Activated CD8-positive, alpha-beta memory T cell treated with anti-CD3 and anti-CD28 coated beads for 24 hours (primary cell): ENCODE measurements at places on chromosomes 3 and 15.

DNA sequence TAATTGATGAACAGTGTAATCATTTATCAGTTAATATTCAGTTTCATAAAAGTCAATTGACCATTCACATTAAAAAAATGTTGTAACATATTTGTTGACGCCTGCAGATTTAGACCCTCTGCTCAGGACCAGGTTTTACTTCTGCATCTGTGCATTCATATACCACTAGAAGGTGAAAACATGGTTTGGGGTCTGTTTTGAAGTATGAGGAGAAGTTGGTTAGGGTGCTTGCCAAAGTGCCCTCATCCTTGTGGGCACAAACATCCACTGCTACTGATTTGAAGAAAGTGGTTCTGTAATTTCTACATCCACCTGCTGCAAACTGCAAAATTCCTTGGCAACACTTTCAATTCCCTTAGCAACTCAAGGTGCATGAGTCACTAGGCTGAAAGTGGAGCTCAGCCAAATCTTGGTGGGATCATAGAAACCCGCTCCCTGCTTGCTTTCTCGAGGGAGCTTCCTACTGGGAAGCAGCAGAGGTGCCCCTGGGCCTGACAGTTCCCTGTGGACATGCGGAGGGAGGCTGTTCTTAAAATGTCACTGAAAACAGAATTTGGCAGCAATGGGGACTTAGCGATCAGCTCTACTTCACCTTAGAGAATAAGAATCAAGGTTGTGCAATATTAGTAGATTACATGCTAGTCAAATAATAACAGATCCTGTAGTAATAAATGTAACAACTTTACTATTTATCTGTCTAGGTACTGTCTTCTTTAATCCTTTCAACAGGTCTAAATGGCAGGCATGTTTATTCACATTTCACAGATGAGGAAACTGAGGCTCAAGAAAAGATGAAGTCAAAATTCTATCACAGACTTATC, 301.0 kb upstream of the TBL1XR1 start:
- DNase-seq, result no peak

DNA sequence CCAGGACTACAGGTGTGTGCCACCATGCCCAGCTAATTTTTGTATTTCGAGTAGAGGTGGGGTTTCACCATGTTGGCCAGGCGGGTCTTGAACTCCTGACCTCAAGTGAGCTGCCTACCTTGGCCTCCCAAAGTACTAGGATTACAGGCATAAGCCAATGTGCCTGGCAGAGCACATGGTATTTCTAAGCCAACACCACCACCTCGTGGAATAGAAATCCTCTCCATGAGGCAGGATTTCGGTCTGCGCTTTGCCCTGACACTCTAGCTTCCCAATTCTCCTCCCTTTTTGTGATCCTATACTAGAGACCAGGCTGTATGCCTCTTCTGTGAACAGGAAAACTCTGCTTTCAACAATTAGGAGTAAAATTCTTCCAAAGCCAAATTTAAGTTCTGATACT, 372.2 kb downstream of the VGLL3 start:
- no peak for DNase-seq

DNA sequence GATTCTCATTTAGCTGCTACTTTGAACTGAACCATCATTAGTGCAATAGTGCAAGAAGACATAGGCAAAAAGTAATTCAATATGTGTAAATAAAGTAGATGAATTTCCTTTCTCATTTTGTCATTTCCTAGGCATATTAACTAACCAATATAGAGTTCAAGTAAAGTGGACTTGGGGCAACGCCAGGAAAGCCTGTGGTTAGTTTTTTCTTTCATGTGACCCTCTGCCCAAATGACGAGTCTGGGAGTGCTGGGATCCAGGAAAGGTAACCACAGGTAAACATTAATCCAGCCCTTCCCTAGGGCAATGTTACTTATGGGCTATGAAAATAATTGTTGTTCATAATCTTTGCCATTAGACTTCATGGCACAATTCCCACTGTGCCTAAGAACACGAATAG, 181.0 kb downstream of the VPS13C start:
- DNase-seq, result no peak

GRCh38 chr15:74443100-74443909, 9.5 kb upstream of the SEMA7A start:
- DNase-seq, result no peak

GRCh38 chr3:168747697-168748096, 652.0 kb upstream of the GOLIM4 start:
- no peak for DNase-seq

- no peak for DNase-seq
Observed at GRCh38 chr3:173140986-173141385, at the start of gene SPATA16. Gene SPATA16 (minus strand): TSS chr3:173141235. CDS start chr3:173117731, 23,504 bp downstream.

- DNase-seq, result no peak
Observed at GRCh38 chr15:49101536-49101935, 53.9 kb downstream of the COPS2 start.

GRCh38 chr15:57597431-57597830, 5.7 kb downstream of the MYZAP start:
- no peak for DNase-seq

- no peak for DNase-seq
Observed at GRCh38 chr15:92654662-92655061, 913 bp downstream of the FAM174B start.

DNA sequence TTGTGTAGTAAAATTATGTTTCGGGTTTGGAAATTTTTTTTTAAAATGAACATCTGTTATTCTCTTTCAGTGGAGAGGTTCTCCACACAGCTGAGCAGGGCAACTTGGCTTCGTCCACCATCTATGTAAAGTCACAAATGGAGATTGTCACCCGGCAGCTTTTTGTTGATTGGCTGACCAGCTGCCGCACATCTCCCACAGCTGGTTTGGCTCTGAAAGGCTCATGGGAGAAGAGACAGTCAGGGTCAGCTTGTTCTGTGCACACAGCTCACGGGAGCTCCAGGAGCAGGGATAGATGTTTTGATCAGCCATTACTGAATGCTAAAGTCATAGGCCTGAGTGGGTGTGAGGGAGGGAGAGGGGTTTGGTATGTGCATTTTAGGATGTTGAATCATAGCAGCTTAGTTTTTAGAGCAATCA, 12.9 kb upstream of the CCDC80 start:
- no peak for DNase-seq

GRCh38 chr15:56794553-56795329, 61.4 kb upstream of the ZNF280D start:
- DNase-seq, result no peak

- no peak for DNase-seq
Observed at GRCh38 chr3:194293546-194294198, 57.5 kb downstream of the CPN2 start.

GRCh38 chr3:108486941-108487340, 23.5 kb downstream of the MYH15 start:
- no peak for DNase-seq

GRCh38 chr3:121414924-121415323, 130.9 kb downstream of the POLQ start:
- no peak for DNase-seq

DNA sequence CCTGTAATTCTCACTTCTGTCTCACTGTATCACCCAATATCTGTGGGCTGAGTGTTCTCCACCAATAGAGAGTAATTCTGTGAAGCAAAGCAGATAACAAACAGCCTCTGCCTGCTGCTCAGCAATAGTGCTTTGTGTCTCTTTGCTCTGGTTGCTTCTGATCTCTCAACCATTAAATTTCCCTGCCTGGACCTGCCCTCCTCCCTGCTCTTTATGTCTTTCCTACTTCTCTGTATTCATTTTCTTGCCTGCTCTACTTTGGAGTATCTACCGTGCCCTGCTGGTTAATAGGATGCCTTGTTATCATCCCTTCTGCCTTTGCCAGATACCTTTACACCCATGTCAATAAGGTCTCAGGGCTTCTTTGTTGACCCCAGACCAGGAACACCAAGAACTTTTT, 102.9 kb upstream of the CGNL1 start:
- DNase-seq, result no peak

GRCh38 chr3:179898024-179898423, 138.7 kb downstream of the PEX5L start:
- DNase-seq, result no peak

GRCh38 chr3:179151474-179151873, 3.3 kb downstream of the PIK3CA start:
- DNase-seq, result no peak

GRCh38 chr3:147267434-147267833, 138.9 kb downstream of the ZIC4 start:
- DNase-seq, result no peak

- DNase-seq, result no peak
Observed at GRCh38 chr3:187759601-187760000, 14.3 kb upstream of the BCL6 start.

GRCh38 chr15:75008629-75009326, 13.4 kb downstream of the SCAMP5 start:
- DNase-seq, result no peak

GRCh38 chr3:82236257-82236656, 474.8 kb upstream of the GBE1 start:
- no peak for DNase-seq

- no peak for DNase-seq
Observed at GRCh38 chr3:66107855-66108254, 69.1 kb upstream of the MAGI1 start.

DNA sequence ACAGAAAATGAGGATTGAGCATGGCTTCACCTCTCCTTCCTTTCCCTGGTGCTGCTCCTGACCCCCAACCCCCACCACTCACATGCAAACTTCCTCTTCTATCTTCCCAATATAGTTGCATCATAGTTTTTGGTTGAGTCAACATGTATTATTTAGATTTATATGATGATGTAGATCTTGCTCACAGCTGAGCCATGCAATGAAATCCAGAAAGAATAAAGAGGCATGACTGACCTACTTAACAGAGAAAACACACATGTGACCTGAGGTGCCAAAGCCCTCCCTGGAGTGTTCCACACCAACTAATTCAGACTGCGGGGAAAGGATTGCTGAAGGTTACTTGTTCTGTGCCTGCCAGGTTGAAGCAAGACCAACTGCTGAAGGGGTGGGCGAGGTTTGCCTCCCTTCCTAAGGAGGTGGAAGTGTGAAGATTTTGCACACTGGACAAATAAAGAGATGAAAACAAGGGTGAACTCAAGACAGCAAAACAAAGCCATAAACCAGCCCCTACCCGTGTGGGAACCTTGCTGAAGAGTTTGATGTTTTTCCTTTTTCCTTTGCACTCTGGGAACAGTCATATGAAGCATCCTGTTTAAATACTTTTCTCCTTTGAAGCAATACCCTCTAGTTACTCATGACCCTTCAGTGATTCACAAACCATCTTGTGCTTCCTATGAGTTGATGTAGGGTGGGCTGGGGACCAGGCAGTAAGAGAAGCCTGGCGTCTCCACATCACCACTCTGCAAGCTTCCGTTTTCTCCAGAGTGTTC, 155.2 kb upstream of the UBE2E1 start:
- no peak for DNase-seq

- DNase-seq, result peak; percentile 84
Observed at GRCh38 chr3:184361932-184362667, 590 bp downstream of the POLR2H start.

- no peak for DNase-seq
Observed at GRCh38 chr15:49621401-49621811, 558 bp downstream of the DTWD1 start.

DNA sequence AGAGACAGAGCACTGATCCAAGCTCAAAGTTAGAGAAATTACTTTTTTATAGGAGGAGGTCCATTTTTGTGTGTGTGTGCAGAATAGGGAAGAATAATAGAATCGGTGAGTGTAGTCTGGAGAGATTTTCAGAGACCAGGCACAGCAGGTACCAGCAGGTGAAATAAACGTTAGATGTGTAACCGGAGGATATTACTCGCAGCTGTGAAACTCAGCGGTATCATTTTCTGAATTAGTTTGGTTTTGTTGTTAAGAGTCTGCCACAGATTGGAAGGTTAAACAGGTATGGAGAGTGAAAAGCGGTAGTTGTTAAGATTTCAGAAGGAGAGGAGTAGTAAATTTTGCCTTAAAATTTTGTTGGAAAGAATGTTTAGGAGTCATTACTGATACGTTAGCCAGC, 69.9 kb downstream of the RGMA start:
- DNase-seq, result no peak

DNA sequence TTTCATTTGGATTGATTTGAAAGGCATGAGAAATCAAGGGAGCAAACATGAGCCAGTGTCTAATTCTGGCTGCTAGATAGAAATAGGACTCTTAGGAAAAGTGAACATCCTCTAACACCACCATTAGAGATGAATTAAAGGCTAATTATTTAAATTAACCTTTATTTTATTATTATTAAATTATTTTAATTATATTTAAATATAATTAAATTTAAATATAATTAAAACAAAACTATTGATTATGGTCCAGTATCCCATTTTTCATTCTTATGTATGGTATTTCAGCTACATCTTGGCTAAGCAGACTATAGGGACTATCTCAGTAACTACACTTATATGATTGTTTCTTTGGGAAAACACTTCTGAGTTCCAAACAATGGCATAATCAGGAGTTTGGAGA, 904.8 kb downstream of the NAALADL2 start:
- no peak for DNase-seq

DNA sequence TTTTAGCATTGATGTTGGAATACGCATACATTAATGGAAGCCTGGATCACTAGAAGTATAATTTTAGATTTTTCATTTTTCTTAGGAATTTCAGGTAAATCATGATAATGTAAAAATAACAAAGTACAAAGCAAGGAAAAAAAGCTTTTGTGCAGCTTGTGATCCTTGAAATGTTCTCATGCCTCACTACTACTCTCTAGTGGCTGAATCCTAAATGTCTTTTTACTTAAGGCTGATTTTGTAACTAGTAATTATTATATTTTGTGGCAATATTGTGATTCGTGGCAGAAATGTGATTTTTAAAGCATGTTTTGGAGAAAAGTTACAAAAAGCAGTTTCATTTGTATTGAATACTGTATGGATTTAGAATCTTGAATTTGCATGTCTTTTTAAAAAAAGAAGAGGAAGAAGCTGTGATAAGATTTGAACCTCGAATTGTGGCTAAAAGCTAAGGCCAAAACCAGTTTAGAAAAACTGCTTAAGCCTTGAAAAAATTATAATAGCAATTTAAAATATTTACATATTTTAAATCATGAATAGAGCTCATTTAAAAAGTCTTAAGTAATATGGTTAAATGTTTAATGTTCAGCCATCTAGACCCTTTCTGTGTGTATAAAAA, 39.0 kb downstream of the U2SURP start:
- DNase-seq, result no peak

DNA sequence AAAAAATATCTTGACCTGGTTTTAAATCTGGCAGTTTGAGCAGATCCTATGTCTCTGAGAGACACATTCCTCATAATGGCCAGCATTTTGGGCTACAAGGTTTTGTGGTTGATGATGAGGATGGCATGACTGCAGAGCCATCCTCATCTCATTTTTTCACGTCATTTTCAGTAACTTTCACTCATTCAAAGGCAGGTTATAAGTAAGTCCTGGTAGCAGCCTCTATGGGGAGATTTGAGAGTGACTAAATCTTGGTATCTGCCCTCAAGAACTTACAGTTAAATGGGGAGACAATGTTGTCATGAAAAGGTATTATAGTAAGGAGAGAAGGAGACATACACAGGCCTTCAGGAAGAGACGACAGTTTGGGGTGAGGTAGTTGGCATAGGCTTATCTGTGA, 14.5 kb downstream of the TIGIT start:
- DNase-seq, result no peak
